ENCODE measurements at places on chromosomes 12 and 14.

- no peak for DNase-seq
- H3K36me3 ChIP-seq = no peaks in the 10 kb centered on the region
- no peak overlapping the region for H3K4me3 ChIP-seq
Measured at GRCh38 chr14:65840786-65841185, 428.3 kb downstream of the FUT8 start.

DNA sequence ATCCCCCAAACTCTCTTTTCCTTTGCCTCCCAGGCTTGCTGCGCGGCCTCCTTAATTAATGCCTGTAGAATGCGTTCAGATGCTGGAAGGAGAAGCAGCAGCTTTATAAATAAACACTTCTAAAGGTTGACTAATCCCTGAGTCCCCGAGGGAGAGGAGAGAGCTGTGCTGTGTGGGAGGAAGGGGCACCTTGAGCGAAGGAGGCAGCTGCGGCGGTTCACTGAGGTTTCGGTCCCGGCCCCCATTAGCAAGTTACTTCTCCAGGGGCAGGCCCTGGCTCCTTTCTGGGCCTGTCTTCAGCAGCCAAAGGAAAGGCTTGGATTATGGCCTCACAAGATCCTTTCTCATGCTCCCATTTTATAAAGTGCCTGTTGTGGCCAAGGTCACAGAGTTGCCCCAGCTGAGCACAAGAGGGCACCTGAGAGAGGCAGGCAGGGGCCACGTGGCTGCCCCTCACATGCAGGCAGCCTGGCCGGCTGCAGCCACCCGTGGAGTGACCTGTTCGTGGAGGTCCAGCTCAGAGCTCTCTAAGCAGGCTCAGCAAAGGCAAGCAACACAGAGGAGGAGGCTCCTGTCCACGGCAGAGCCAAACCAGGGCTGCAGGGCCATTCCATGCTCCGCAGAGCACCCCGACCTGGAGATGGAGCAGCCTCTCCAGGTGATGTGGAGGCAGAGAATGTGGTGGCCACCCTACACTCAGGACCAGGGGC, 15.0 kb upstream of the CACNA2D4 start:
- DNase-seq = no peak
- H3K4me3 ChIP-seq = no peak overlapping the region
- no peaks in the 10 kb centered on the region for H3K4me1 ChIP-seq
- no peak overlapping the region for H3K27ac ChIP-seq

GRCh38 chr12:48037267-48037915, 33.1 kb upstream of the COL2A1 start:
- H3K4me3 ChIP-seq = no peak overlapping the region
- no peak for DNase-seq
- peaks cover under 1% of the 10 kb centered on the region for H3K36me3 ChIP-seq
- no peaks in the 10 kb centered on the region for H3K4me1 ChIP-seq

- no peaks in the 10 kb centered on the region for H3K27me3 ChIP-seq
- H3K27ac ChIP-seq = no peak overlapping the region
- no peak overlapping the region for H3K4me3 ChIP-seq
- DNase-seq = no peak
- no peaks in the 10 kb centered on the region for H3K36me3 ChIP-seq
- no peaks in the 10 kb centered on the region for H3K4me1 ChIP-seq
Measured at GRCh38 chr14:99125113-99125512, 146.9 kb downstream of the BCL11B start.

GRCh38 chr12:115444346-115444745, 760.4 kb upstream of the TBX3 start:
- H3K36me3 ChIP-seq = no peaks in the 10 kb centered on the region
- DNase-seq = no peak
- no peak overlapping the region for H3K27ac ChIP-seq
- no peaks in the 10 kb centered on the region for H3K27me3 ChIP-seq

Measured in CD4-positive, CD25-positive, alpha-beta regulatory T cell (primary cell).